Psoas muscle (tissue), 8 donors: ENCODE measurements at places on chromosomes 5 and 9. TPM values are rescaled to one million over a fixed set of nuclear protein-coding genes. Genes with fewer than 3 reads are reported as not detected.

GRCh38 chr9:83266666-83267496, 203.9 kb upstream of the RASEF start:
- DNase-seq, result peak; percentile 73

DNA sequence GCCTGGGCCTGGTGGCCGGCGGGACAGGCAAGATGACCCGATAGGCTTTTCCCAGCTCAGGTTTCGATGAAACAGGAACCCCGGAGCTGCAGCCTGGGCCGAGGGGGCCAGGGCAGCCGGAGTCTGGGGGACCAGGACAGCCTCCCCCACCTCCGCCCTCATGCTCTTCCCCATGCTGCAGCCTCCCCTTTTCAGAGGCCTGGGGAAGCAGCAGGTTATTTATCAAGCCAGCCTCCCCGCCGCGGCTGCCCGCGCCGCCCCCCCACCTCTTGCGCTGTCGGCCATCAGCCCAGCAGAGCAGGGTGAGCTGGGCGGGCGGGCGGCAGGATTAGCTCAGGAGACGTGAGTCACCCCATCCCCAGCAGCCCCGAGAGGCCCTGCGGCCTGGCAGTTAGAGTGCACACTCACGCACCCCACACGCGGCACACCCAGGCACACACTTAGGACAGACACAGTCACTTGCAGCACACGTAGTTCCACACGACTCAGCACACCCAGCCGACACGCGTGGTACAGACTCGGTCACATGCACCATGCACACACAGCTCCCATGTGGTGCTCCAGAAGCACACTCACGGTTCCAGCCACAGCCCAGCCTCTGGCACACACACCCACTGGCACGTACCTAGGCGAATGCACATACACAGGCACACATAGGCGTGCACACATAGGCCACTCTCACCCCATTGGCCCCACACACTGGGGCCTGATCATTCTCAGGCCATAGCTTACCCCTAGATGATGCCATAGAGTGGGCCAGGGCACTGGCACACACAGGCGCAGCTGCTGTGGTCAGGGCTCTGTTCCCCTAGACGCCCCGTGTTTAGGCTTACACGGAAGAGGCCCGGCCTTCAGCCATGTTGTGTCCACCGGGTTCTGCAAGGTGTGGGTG, 13.0 kb downstream of the CXXC5 start:
- DNase-seq, result peak; percentile 97

GRCh38 chr9:19787672-19788071, 1.2 kb downstream of the SLC24A2 start:
- no peak for DNase-seq

CDH9 gene
- not detected for polyA plus RNA-seq
